ENCODE measurements at places on chromosomes 2 and 18. TPM values are rescaled to one million over a fixed set of nuclear protein-coding genes. Genes with fewer than 3 reads are reported as not detected.
A peak's percentile ranks its signal among the peaks of the same experiment; 100 is the strongest.

The FAM168B gene
- total RNA-seq, result 130 TPM

The KLHL30 gene
- total RNA-seq, result 0.49 TPM

The UGT1A7 gene
- total RNA-seq, result not detected

The SERPINB3 gene
- total RNA-seq, result not detected

The BABAM2 gene
- 52.3 TPM for total RNA-seq

The SPRED2 gene
- 6.1 TPM for total RNA-seq

The CNDP1 gene
- total RNA-seq, result not detected

The SLC9A2 gene
- total RNA-seq, result 0.28 TPM

DNA sequence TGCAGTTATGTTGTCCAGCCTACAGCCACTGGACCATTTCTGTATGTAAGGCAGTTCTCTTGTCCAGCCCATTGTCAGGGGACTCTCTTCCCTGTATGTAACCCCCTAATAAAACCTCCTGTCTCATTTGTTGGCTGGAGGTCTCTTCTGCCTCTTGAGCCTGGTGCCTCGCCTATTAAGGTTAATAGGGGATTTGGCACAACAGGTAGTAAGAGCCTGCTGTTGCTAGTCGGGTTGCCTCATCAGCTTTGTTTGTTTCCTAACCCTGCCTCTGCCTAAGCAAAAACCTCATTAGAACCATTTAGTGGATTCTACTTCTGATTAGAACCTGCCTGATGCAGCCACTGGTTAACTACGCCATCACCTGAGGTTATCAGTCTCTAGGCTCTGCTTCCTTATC lies 62.2 kb upstream of the STPG4 start:
- DNase-seq, result no peak

GRCh38 chr18:79581911-79582310 lies 97.7 kb upstream of the CTDP1 start:
- peak; percentile 46 for DNase-seq

GRCh38 chr2:23419171-23420090 lies 34.5 kb downstream of the KLHL29 start:
- DNase-seq, result no peak

DNA sequence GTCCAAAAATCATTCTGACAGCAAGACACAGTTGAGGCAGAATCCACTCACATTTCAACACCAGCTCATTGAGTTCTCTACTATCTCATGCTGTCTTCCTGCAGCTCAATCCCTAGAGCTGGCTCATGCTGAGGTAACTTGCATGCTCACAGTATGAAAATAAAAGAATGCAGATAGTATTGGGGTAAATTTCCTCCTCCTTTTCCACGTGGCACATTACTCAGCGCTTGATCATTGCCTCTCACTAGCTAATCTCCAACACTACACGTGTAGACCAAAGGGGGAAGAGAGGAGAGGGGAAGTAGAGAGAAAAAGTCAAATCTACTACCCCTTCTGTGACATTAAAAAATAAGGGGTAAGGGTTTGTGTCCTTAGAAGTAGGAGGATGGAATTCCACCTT lies 300.6 kb downstream of the AFF3 start:
- no peak for DNase-seq

- no peak for DNase-seq
Observed at GRCh38 chr2:1738163-1738562, 6.2 kb downstream of the PXDN start.

- no peak for DNase-seq
Observed at GRCh38 chr2:18455236-18455862, 105.1 kb downstream of the RDH14 start.

DNA sequence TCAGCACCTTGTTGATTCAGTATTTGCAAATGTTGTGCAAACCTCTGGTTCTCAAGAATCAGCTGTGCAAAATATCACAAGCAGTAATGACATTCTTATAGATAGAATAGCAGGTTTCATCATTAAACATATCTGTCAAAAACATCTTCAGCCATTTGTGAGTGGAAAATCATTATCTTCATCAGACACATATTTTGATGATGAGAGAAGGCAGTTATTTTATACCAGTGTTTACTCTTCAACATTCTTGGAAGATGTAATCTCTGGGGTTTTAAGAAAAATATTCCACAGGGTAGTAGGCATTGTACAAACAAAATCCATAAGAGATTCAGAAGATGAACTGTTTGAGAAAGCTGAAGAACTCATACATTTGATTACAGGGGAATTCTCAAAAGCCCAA lies 64.3 kb downstream of the FSIP2 start:
- no peak for DNase-seq

DNA sequence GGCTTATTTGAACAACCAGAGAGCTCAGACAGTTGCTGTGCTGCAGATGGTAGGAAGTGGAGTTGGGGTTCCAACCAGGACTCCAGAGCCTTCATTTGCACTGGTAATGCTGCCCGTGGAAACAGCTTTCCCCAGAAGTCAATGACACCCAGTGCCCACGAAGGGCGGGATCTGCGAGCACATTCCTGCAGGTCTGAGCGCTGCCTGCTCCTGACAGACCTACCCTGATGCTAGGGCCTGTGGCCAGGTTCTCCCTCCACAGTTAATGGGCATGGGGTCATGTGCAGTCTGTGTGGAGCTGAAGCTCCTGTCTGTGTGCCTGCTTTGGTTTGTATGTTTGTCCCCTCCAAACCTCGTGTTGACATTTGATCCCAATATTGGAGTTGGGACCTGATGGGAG lies 299.0 kb upstream of the HS6ST1 start:
- DNase-seq, result no peak

GRCh38 chr2:10193851-10194820 lies 71.6 kb downstream of the RRM2 start:
- DNase-seq, result no peak

- DNase-seq, result no peak
Observed at GRCh38 chr2:33764551-33764950, 165.5 kb upstream of the FAM98A start.

- no peak for DNase-seq
Observed at GRCh38 chr2:25292408-25292807, 49.3 kb downstream of the DNMT3A start.

DNA sequence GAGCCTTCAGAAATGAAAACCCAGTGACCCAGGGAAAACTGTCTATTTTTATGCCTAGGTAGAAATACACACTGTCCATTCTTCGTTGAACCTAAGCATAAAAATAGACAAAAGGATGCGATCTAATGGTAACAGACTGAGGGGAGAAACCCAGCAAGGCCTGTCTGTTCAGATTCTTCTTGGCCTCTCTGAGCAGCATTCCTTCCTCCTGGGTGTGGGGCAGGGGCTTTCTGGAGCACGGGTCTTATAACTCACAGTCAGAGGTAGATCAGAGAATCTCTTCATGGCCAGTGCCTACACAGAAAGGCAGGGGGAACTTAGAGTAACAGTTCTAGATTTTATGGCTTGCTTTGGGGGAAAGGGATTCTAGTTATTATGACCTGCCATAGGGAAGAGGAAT lies 56.0 kb downstream of the PKDCC start:
- no peak for DNase-seq

DNA sequence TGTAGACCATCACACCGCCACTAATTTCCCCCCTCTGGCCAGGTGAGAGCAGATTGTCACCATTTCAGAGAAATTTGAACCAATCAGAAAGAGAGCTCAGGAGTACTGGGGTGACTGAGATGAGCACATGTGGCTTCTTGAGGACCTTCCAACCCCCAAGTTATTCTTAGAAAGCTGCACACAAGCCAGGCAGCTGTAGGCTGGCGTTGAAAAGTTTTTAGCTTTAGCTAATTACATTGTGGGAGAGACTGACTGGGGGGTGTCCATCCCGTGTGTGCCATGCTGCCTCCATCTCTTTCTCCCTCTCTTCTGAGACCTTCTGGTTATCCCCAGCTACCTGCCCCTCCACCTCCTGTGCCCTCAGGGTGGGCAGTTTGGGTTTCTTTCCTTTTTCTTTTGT lies 154.0 kb downstream of the AGAP1 start:
- DNase-seq, result no peak

GRCh38 chr2:85766229-85766628 lies 12.4 kb downstream of the ATOH8 start:
- no peak for DNase-seq

GRCh38 chr2:209685963-209686362 lies 85.7 kb upstream of the UNC80 start:
- DNase-seq, result no peak

- peak; percentile 92 for DNase-seq
Observed at GRCh38 chr2:100106460-100106859, 35.9 kb downstream of the AFF3 start.

- no peak for DNase-seq
Observed at GRCh38 chr2:62038975-62039771, 133.7 kb downstream of the COMMD1 start.

Measured in sigmoid colon (tissue), 7 donors.